HCEC 1CT (cell line): ENCODE measurements at places on chromosomes 3 and 15.
A peak's percentile ranks its signal among the peaks of the same experiment; 100 is the strongest.

DNA sequence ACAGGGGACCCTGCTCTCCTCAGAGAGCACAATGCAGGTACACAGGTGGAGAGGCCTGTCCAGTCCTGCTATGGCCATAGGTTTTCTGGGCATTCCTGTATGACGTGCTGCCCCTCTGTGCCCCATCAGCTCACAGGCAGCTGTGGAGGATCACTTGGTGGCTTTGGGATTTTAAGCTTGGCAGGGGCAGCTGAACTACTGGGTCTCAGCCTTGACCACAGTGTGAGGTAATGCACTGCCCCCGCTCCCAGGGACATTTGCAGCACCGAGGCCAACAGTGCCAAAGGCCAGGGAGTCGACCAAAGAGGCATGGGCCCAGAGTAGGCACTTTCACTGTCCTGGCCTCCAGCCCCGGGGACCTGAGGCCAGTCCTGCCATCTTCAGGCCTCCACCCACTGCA is 46.2 kb downstream of the ZDHHC3 start:
- DNase-seq, result no peak

DNA sequence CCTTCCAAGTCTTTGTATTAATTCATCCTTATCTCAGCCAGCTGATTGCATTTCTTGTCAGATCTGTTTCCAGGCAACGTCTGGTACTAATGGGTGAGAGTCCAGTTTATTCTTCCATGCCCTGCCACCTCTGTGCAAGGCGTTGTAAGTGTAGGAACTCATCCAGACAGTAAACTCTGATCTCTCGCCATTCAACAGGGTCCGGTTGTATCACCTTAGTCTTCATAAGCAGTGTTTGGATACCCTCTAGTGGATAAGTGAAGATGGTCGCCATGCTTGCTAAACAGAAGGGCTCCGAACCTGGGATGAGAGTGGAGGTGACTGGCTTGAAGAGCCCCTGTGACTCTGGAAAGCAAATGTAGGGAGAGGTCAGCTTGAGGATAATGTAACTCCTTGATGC is 51.6 kb upstream of the CMTM7 start:
- peak; percentile 53 for DNase-seq

GRCh38 chr15:65450556-65450955 is 27.8 kb upstream of the IGDCC4 start:
- DNase-seq, result no peak

DNA sequence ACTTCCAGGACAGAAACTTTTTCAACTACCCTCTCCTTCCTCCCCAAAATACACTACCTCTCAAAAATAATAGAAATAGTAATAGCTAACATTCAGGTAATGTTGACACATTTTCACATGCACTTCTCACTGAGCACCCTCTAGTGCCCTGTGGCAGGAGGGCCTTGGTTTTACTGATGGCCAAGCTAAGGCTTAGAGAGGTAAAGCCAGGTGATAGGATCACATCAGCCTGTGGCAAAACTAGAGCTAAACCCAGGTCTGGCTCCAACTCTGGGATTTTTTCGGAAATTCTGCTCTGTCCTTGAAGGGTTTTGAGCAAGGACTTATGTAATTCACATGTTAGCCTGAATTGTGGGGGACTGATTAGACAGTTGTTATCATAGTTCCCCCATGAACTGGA is 922 bp upstream of the TAMM41 start:
- DNase-seq, result no peak

- no peak for DNase-seq
Observed at GRCh38 chr3:51295625-51296024, 89.5 kb upstream of the MANF start.

DNA sequence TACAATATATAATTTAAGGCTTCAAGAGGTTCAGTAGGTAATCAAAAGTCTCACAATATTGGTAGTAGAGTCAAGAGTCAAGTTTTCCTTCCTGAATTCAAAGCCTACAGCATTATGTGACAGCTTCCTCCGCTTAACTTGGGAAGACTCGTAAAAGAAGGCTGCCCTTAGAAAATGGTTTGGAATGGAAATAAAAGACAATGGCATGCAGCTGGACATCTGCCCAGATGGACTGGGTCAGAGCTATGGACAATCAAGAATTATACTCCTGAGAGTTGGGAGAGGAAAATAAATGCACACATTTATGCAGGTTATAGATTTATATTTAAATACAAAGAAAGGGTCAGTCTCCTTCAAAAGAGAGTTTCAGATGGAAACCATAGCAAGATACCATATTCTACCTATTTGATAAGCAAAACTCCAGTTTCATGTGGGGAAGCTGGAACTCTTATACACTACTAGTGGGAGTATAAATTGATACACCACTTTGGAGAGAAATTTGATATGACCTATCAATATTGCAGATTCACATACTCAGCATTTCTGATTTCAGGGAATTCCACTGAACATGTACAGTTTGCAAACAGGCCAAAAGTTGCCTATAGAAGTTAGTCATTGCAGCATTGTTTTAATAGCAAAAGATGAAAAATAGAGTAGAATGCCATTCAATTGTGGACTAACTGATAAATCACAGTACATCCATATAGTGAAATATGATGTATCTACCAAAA is 6.1 kb downstream of the CRYBG3 start:
- no peak for DNase-seq

DNA sequence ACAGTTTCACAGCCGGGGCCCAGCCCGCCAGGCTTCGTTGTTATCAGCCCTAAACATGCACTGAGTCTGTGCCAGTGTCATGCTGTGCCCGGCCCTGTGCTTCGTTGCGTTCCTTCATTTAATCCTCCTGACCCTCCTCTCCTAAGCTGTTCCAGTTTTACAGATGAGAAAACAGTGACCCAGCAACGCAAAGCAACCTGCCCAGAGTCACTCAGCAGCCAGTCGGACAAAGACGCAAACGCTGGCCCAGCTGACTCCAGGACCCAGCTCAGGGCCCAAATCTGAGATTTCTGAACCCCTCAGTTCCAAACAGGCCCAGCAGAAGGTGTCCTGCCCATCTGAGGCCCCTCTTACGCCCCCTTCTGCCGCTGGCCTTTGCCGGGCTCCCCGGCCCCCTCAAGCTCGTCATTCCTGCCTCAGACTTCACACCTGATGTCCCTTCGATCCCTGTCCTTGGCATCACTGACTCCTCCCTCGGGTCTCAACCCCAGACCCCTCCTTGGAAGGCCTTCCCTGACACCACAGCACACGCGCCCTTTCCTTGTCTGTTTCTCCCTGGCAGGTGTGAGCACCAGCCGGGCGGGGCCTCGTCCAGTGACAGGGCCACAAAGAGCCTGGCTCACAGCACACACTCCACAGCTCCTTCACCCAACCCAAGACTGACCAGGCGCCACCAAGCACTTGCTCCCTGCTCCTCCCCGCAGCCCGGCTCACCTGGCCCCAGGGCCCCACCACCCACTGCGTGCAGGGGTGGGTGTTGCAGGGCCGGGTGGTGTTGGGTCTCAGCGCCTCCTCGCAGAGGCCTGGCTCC is 48.1 kb downstream of the ADAMTS7 start:
- no peak for DNase-seq

DNA sequence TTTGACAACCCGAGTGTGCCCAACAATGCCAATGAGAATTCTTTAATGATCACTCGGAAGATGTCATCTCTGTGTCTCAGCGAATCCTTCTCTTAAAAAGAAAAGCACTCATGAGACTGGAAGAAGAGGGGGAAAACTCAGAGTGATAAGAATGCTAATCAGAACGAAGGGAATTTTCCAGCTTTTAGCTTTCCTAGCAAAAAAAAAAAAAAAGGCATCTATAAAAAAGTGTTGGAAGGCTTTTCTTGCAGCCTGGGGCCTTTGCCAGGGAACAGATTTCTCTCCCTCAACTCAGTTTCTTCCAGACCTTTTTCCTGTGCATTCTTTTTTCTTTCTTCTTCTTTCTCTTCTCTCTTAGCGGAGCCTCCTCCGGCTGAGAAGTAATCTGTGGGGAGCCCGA is 80.5 kb upstream of the NEO1 start:
- DNase-seq, result no peak

GRCh38 chr3:191301017-191301416 is 28.2 kb upstream of the CCDC50 start:
- no peak for DNase-seq

DNA sequence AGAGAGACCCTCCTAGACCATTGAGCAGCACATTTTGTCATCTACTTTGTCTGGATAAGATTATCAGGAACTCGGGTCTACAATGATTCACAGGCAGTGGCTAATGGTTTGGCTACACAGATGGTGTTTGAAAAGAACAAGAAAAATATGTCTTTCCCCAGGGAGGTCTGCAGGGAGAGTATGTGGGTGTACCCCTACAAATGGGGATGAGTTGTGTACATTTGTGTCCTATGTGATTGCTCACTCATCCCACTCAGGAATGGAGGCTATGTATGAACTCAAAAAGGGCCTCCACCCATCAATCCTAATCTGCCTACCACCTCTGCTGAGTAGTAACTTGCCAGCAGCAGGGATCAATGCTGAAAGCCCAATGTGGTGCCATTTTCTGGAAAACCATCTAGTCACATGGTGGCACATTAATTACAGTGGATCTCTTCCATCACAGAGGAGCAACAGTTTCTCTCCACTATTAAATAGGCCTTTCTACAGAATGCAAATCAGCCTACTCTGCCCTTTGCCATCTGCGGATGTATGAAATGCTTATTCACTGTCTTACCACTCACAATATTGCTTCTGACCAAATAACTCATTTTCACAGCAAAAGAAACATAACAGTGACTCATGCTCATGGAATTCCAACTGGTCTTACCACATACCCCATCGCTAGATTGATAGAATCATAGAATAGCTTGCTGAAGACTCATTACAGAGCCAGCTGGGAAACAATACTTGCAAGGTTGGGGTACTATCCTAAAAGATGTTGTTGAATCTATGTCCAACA is 48.3 kb upstream of the TRIM42 start:
- peak; percentile 27 for DNase-seq

DNA sequence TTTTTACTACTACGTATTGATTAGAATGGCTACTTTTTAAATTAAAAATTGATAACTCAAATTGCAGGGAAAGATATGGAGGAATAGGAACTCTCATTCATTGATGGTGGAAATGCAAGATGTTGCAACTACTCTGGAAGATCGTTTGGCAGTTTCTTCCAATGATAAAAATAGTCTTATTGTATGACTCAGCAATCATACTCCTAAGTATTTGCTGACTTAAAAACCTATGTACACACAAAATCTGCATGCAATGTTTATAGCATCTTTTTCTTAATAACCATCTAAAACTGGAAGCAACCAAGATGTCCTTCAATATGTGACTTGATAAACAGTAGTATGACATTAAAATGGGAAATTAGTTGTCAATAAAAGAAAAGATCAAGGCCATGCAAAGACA is 87.4 kb upstream of the LRRC3B start:
- no peak for DNase-seq

GRCh38 chr15:29113336-29114220 is 156.0 kb downstream of the NSMCE3 start:
- DNase-seq, result no peak

GRCh38 chr3:124691599-124691998 is 38.7 kb upstream of the UMPS start:
- DNase-seq, result no peak

GRCh38 chr3:52532517-52532837 is 1.2 kb downstream of the NT5DC2 start:
- DNase-seq, result peak; percentile 30

GRCh38 chr15:39427705-39428104 is 153.2 kb upstream of the THBS1 start:
- DNase-seq, result no peak

DNA sequence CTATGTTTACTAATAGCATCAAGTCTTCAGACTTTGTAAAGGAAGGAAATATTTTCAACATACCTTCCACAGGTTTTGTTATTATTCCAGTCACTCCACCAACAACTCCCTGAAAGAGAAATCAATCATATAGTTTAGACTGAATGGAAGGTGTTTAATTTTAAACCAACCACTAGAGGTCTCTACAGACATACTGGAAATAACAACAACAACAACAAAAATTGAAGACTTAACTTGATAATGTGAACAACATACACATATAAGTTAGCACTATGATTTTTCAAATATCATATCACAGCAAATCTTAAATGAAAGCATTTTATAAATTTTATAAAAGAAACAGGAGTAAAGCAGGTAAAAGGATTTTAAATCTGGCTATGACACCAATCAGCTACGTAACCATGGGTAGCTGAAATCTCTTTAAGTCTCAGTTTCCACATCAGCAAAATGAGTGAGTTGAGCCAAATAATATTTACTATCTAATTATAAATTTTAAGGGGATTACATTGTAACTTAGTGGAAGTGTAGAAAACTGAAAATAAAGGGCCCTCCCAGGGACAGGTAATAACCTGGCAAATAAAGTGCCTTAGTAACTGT is 188.2 kb downstream of the VPS13C start:
- peak; percentile 46 for DNase-seq

DNA sequence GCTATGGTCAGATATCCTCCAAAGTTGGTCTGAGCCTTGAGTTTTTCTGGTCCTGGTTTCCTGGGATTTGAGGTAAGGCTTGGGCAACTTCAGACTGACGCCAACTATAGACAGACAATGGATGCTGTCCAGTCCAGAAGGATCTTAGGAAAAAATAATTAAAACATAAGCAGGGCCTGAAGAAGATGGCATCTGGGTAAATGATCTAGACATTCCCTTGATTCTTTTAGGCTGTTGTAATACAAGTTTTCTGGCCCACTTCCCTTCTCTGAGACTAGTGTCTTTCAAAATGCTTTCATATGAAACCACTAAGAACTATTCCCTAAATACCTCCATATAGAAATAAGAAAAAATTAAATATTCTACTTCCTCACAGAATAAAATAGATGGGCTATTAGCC is 47.7 kb upstream of the PLXND1 start:
- DNase-seq, result peak; percentile 13

- DNase-seq, result no peak
Observed at GRCh38 chr3:52092271-52092660, 35.9 kb upstream of the DUSP7 start.

GRCh38 chr3:23377928-23378672 is 175.0 kb downstream of the UBE2E2 start:
- no peak for DNase-seq
